ENCODE measurements at places on chromosomes 2 and 18. TPM values are rescaled to one million over a fixed set of nuclear protein-coding genes. Genes with fewer than 3 reads are reported as not detected.

BUB1 gene
- 5.8 TPM for total RNA-seq

HTR2B gene
- total RNA-seq = 1.1 TPM

RAB12 gene
- 46.7 TPM for total RNA-seq

CRYGD gene
- not detected for total RNA-seq

ADRA2B gene
- total RNA-seq = 0.16 TPM

Measured in cardiac atrium fibroblast (primary cell).